Adipocyte (in vitro differentiated cells): ENCODE measurements at places on chromosomes 2 and 18.

GRCh38 chr2:137837830-137838229 is 126.4 kb upstream of the HNMT start:
- no peak for DNase-seq

- DNase-seq = no peak
Observed at GRCh38 chr2:14330884-14331283, 301.6 kb upstream of the LRATD1 start.

- DNase-seq = no peak
Observed at GRCh38 chr2:95004287-95004686, 21.2 kb upstream of the MAL start.

DNA sequence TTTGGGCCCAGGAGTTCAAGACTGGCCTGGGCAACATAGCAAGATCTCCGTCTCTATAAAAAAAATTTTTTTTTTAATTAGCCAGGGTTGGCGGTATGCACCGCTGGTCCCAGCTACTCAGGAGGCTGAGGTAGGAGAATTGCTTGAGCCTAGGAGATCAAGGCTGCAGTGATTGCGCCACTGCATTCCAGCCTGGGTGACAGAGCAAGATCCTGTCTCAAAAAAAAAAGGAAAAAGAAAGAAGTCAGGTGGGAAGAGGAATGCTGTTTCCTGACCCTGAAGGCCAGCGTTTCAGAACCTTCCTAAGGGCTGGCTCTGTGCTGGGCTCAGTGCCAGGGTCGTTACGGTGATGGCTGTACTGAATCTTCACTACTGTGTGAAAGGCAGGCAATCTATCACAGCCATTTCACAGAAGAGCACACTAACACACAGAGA is 35.0 kb upstream of the AGAP1 start:
- peak; percentile 47 for DNase-seq

GRCh38 chr18:57281519-57281918 is 70.8 kb upstream of the ST8SIA3 start:
- no peak for DNase-seq

DNA sequence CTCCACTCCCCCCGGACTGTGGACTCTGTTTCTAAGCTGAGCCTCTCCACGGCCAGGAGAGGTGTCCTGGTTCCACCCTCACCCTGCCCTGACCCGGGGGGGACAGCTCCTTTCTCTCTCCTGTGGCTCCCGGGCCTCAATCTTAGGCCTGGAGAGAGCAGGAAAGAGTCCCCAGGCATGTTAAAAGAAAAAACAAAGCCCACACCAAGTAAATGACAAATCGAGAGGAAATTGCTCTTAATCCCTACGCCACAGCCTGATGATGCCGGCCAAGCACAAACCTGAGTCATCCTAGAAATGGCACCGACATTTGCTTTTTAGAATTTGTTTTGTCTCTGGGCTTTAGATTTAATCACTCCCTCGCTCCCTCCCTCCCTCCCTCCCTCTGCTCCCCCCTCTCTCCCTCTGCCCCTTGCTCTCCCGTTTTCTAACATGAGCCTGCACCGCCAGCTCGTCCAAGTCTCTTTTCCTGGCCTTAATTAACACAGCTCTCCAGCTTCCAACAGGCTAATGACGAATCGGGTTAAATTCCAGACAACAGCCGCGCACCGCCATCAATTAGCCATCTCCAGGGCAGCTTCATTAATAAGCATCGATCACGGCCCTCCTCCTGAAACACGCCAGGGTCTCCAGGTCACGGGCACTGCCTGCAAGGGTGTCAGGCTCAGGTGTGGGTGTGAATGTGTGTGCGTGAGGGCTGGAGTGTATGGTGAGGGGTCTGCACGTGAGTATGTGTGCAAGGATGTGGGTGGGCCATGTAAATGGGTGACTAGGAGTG is 230.8 kb downstream of the CELF4 start:
- DNase-seq = peak; percentile 63

- DNase-seq = peak; percentile 92
Observed at GRCh38 chr18:23311351-23312121, 141.6 kb upstream of the RIOK3 start.

DNA sequence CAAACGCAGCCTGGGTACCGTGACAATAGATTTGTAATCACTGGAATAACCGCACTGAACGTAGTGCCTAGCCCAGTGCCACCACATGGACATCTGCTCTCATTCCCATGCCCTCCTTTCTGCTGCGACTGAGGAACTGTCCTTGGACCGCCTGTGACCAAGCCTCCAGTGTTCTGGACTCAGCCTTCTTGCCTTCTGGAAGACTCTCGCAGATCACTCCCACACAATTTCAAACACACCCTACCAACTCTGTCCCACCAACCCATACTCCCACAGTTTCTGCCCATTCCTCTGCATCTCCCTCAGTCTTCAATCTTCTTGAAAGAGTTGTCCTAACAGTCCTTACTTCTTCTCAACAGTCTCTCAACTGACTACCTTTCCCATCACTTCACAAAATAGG is 2.1 kb downstream of the RNF149 start:
- peak; percentile 19 for DNase-seq

- DNase-seq = peak; percentile 92
Observed at GRCh38 chr2:168427451-168427850, 28.6 kb upstream of the CERS6 start.

DNA sequence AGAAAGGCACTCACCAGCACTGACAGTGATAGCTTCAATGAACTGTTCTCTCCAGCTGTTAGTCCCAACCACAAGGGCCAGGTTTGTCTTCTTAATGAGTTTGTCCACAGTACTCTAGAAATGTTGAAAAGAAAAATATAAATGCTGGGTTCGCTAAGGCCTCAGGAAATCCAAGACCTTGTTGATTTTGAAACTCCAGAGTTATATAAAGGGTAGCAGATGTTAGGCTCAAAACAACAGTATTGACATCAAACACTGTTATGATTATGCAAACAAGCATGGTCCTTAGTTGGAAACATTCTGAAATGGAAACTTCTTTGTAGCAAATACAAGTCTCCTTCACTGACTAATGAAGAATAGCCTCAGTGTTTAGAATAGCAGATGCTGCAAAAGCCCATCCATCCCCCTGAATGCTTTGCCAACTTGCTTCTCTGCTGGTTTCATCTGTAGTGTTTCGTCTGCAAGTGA is 291.1 kb downstream of the SLC8A1 start:
- peak; percentile 67 for DNase-seq

GRCh38 chr18:48645427-48646002 is 106.7 kb downstream of the CTIF start:
- no peak for DNase-seq

- DNase-seq = no peak
Observed at GRCh38 chr2:227454323-227454860, 17.6 kb upstream of the AGFG1 start.

DNA sequence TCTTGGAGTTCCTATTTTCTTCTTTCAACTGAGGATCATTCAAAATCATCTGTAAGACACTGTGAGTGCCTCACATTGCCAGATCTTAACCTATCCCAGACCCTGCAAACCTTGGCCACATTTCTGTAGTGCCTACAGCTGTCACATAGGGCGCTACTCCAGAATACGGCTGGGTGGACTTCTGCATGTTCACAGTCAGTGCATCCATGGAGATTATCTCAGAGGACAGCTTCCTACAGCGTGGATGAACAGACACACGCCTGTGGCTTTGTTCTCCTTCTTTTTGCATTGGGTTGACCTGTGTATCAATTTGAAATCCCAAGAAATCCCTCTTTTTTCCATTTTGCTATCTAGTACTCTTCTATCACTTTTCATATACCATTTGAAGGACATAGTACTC is 1.9 kb upstream of the KLHL29 start:
- DNase-seq = no peak

DNA sequence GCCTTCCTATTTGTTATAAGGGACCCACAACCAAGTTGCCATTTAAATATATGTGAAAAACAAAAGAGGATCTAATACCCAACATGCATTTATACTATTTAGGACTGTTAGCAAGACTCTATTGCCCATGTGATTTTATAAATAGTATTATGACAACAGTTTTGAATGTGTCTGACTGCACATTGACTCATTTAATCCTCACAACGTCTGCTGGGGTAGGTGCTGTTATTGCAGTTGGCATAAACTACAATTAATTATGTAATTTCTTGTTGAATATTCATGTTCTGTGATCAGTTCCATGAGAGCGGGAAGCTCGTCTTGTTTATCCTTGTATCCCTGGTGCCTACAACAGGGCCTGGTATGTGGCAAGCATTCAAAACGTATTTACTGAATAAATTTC is 53.7 kb downstream of the SH2D6 start:
- DNase-seq = no peak

GRCh38 chr2:173427887-173428668 is 73.4 kb downstream of the CDCA7 start:
- peak; percentile 52 for DNase-seq

DNA sequence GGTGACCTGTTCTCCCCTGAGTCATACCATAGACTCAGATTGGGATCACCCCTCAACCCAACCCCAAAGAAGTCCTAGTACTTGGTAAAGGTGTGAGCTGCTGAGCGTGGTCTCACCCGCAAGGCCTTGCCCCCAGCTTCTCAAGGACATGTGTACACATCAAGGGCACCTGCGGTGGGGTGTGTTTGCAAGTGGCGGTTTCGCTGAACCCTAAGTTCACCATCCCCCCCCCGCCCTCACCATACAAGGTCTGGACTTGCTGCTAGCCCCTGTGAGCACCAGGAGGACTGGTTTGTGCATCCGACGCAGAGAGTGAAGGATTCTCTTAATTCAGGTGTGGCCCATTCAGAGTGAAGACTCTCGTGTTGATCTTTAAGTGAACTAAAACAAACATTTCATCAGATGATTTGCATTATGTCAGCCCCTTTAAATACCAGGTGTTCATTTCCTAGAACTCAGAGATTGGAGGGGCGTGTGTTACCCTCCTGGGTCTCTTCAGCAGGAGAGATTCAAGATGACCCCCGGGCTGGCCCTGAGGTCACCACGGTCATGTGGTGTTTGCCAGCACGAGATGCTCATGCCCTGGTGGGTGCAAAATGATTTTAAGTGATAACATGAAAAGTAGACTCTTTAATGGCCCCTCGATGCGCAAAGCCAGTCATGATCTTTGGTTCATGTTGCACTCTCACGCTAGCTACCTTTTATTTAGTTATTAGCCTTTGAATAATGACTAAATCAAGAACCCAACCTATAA is 27.8 kb downstream of the MTERF4 start:
- no peak for DNase-seq
